Osteocyte (in vitro differentiated cells): ENCODE measurements at places on chromosomes 7 and 10.

DNA sequence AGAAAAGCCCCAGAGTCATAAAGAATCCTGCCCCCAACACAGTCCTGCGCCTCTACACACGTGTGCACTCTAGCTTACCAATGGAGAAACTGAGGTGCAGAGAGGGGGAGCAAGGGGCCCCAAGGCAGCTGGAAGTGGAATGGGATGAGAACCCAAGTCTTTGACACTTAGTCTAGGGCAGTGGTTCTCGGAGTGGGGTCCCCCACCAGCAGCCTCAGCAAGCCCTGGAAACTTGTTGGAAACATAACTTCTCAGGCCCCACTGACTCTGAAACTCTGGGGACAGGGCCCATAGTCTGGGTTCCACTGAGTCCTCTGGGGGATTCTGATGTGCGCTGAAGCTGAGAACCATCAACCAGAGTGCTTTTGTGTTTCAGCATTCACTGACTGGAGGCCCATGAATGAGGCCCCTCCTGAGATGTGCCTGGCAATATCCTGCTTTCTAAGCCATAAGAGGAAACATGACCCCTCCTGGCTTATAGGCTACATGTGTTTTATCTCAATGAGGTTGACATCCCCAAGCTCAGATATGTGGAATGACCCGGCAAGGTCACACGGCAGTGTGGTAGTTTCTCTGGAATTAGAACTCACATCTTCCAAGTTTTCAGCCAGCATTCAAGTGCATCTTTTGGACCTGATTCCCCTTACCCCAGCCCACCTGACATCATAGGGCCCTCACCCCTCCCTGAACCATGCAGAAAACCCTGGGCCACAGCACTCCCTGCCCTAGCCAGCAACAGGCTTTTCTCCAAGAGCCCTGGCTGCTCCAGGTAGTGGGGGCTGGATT lies 147.3 kb upstream of the PCBD1 start:
- no peak for DNase-seq

DNA sequence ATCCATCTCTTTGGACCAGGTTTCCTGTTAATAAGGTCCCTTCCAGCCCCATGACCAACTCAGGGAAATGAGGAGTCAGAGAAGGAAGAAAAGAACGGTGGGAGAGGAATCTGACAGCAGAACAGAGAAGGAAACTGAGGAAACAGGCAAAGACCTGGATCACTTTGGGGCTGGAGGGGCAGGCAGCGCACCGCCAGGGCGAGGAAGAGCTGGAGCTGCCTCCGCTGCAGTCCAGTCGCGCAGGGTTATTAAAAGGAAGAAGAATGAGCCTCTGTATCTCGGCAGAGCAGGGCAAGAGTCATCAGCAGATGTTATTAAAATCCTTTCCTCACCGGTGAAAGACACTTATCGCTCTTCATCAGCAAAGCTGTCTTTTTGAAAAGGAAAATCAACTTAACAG lies 37.7 kb upstream of the R3HCC1L start:
- DNase-seq, result peak; percentile 68

- no peak for DNase-seq
These were observed 235.2 kb downstream of the CELF2 start for GRCh38 chr10:11252887-11253286.

GRCh38 chr7:106752367-106752766 lies 91.4 kb upstream of the CCDC71L start:
- DNase-seq, result no peak

- DNase-seq, result no peak
These were observed 98.7 kb upstream of the DNAAF5 start for GRCh38 chr7:627661-628401.
